ENCODE measurements at places on chromosomes 5 and 9.

DNA sequence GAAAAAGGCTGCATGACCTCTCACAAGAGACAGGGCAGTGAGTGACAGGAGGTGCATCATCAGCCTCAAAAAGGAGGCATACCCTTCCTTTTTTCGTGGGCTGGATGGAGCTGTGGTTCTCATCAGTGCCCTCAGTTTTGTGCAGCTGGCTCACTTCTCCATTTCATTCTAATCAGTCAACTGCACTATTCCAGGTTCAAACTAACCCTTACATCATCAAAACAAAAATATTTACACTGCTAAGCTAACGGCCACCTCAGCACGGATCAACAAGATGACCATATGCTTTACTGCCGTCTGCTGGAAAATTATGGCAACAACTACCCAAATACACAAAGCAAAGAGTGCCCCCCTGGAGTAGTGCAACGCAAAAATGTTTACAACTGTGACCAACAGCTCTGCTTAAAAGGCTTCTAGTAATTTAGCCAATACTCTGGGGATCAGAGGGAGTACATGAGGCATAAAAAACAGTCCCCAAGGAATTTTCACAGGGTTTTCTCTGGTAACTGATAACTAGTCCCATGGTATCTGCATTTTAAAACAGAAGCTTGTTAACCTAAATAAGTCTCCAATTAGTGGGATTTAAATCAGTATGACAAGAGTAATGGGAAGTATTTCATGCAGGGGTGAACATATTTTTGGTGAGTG is 10.8 kb downstream of the KCNV2 start:
- DNase-seq, result no peak

- no peak for DNase-seq
Observed at GRCh38 chr5:91840412-91840811, 457.3 kb upstream of the ARRDC3 start.

GRCh38 chr9:87531370-87532295 is 34.0 kb downstream of the DAPK1 start:
- DNase-seq, result no peak

- no peak for DNase-seq
Observed at GRCh38 chr5:154571325-154572035, 93.5 kb upstream of the HAND1 start.

DNA sequence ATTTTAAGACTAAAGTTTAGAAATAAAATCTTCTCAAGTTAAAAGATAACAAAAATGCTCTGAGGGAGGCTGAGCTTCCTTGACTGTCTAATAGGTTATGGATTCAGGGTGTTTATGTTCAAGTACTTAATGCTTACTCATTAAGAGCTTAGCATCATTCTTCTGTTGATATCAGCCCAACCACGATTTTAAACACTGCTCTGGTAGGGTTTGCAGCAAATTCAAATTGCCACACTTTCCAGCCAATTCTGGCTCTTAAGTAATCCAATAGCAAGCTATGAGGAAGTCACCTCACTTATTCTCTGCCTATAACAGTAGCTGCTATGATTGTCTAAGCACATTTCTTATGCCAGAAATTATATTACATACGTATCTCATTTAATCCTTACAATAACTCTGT is 191.0 kb upstream of the KIF2A start:
- DNase-seq, result no peak
